CD4-positive, alpha-beta T cell treated with Interleukin-12 subunit alpha and Interleukin-12 subunit beta, for 1 hour (primary cell): ENCODE measurements at places on chromosomes 6 and 20.

- no peak for DNase-seq
Observed at GRCh38 chr6:136326038-136326553, 36.5 kb upstream of the BCLAF1 start.

GRCh38 chr6:11766589-11767450, 11.8 kb downstream of the ADTRP start:
- DNase-seq: no peak

DNA sequence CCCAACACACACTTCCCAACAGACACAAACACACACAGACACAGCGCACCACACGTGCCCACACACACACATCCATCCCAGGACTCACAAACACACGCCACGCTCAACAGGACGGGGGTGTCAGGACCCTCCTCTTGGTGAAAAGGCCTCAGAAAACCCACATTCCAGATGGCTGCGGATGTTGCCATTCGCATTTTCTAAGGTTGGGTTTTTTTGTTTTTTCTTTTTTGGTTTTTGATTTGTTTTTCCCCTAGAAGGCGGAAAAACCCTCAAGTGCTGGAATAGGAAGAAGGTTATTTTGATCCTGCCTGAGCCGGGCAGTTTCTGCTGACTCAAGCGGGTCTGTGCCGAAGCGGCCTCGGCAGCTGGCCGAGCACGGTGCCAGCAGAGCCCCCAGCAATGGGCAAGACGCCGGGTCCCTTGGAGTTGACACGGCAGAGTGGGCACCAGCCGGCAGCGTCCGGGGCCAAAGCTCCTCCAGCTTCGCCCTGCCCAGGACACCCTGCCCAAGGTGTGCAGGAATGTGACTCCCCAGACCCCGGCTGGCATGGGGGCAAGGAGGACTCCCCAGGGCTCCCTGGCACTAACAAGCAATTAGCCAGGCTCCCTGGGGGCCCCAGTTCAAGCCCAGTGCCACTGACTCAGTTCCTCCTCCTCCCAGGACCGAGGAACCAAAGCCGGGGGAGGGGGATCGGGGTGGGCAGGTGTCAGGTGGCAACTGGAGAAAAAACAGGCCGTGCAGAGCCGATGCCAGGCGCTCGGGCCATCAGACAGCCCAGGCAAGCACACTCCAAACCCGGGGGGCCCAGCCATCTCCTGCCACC, 40.9 kb upstream of the ZBP1 start:
- DNase-seq: no peak

DNA sequence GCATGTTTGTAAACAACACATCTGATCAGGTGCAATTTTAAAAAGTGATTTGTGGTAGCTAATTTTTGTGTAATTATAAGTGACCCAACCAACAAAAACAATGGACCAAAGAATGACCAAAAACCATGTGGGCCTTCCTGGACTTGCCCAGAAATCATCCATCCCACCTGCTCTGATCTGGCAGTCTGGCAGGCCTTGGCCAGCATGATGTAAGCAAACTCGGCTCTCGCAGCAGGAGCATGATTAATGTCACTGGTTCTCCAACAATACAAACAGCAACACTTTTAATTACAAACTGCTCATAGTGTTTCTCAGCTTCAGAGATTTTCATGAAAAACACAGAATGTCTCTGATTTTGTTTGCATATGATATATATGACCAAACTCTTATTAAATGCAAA, 16.1 kb downstream of the TP53INP2 start:
- DNase-seq: no peak

- no peak for DNase-seq
Observed at GRCh38 chr6:127843582-127843981, 57.3 kb downstream of the THEMIS start.

DNA sequence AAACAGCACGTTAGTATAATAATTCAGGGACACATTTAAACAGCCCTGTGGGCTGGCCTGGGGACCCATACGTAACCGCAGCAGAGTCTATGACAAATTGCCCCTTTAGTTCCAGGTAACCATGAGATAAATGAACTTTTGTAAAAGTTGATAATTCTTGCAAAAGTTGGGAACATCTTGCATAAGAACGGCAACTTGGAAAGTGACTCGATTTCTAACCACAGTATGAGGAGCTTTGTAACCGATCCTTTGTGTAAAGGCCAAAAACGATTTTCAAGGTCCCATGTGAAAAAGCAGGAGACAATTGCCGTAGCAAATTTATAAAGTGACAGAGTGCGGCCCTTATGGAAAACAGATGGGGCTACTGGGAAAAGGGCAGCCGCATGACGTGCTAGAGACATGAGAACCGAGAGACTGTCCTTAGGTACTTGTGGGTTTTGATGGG, 81.6 kb downstream of the PSMG4 start:
- DNase-seq: no peak

GRCh38 chr6:127023001-127023778, 95.3 kb upstream of the RSPO3 start:
- DNase-seq: no peak

GRCh38 chr20:43386878-43387277, 70.8 kb upstream of the SRSF6 start:
- no peak for DNase-seq

- DNase-seq: no peak
Observed at GRCh38 chr20:8842525-8842924, 226.4 kb upstream of the PLCB4 start.
